ENCODE measurements at places on chromosomes 1 and 21. TPM values are rescaled to one million over a fixed set of nuclear protein-coding genes. Genes with fewer than 3 reads are reported as not detected.

DNA sequence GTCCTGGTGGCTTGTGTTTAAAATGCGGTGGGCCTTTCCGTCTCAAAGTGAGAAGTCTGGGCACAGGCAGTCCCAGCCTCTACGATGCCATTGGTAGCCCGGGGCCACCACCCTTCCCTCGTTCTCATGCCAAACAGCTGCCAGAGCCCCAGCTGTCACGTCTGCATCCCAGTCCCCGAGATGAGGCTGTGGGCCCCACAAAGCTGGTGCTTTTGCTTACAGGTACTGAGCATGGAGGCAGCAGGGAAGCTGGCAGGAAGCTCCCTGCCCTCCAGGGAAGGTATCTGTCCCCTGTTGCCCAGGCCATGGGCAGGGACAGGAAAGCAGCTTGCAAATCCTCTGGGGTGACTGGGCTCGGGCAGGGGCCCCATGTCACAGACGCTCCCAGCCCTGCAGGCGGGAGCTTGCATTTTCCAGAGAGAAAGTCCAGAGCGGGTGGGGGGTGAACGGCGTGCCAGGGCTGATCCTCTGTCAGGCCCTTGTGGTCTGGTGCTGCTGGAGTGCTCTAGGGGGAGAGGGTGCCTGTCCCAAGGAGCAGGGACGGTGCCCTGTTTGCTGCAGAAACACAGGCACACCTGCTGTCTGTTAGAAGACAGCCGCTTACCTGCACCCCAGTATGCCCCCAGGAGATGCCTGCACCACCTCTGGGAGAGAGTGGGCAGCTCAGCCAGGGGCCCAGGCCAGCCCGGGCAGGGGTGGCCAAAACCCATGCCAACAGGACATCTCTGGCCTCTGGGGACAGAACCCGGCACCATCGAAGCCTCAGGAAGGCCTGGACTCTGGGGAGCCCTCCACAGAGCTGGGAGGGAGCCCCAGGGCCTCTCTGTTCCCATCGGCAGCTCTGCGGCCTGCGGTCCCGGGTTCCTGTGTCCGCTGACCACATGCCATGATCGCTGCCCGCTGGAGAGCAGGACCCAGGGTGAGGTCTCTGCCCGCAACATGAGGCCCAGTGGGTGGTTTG is 45.9 kb downstream of the SLX9 start:
- H3K27me3 ChIP-seq: no peaks in the 10 kb centered on the region
- no peak overlapping the region for H3K4me3 ChIP-seq
- no peaks in the 10 kb centered on the region for H3K36me3 ChIP-seq
- no peak overlapping the region for H3K27ac ChIP-seq

GRCh38 chr1:94654459-94654858 is 112.9 kb upstream of the F3 start:
- no peak overlapping the region for H3K27ac ChIP-seq
- no peak overlapping the region for H3K4me3 ChIP-seq
- no peak for DNase-seq
- H3K4me1 ChIP-seq: no peaks in the 10 kb centered on the region
- H3K36me3 ChIP-seq: no peaks in the 10 kb centered on the region
- H3K27me3 ChIP-seq: peaks cover 11% of the 10 kb centered on the region

- no peak overlapping the region for H3K4me3 ChIP-seq
- H3K36me3 ChIP-seq: no peaks in the 10 kb centered on the region
- DNase-seq: no peak
- peaks cover 10% of the 10 kb centered on the region for H3K4me1 ChIP-seq
Measured at GRCh38 chr1:236024641-236025040, 40.2 kb downstream of the NID1 start.

- no peak for DNase-seq
- H3K36me3 ChIP-seq: peaks cover 5% of the 10 kb centered on the region
- H3K27ac ChIP-seq: no peak overlapping the region
- no peak overlapping the region for H3K4me3 ChIP-seq
- H3K4me1 ChIP-seq: peaks cover 53% of the 10 kb centered on the region
Measured at GRCh38 chr1:101276818-101277217, 40.0 kb downstream of the S1PR1 start.

- H3K4me3 ChIP-seq: no peak overlapping the region
- peaks cover 19% of the 10 kb centered on the region for H3K27me3 ChIP-seq
- H3K36me3 ChIP-seq: no peaks in the 10 kb centered on the region
- no peak overlapping the region for H3K27ac ChIP-seq
- no peak for DNase-seq
Measured at GRCh38 chr1:99548943-99549605, 96.8 kb upstream of the PALMD start.

DNA sequence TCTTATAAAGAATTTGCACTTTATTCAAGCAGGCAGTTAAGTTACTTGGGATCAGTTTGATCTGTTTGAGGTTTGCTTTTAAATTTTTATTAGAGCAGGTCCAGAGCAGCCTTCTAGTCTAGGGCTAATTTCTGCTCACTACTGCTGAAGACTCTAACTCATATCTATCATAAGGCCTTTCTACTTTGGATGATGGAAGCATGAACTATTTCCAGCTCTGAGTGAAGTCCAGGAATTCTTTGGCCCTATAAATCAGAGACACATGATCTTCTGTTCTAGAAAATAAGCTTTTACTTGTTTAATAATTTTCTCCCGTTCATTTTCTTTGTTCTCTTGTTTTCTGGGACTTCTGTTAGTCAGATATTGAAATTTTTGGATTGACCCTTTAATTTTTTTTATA is 14.7 kb downstream of the NIBAN1 start:
- peaks cover 3% of the 10 kb centered on the region for H3K27me3 ChIP-seq
- H3K27ac ChIP-seq: no peak overlapping the region

GRCh38 chr1:71106658-71107322 is 26.0 kb upstream of the ZRANB2 start:
- no peak for DNase-seq
- no peaks in the 10 kb centered on the region for H3K4me1 ChIP-seq
- H3K4me3 ChIP-seq: no peak overlapping the region
- no peak overlapping the region for H3K27ac ChIP-seq
- H3K27me3 ChIP-seq: peaks cover 9% of the 10 kb centered on the region
- H3K36me3 ChIP-seq: no peaks in the 10 kb centered on the region

- no peaks in the 10 kb centered on the region for H3K36me3 ChIP-seq
- H3K27ac ChIP-seq: no peak overlapping the region
- DNase-seq: no peak
- no peaks in the 10 kb centered on the region for H3K27me3 ChIP-seq
Measured at GRCh38 chr1:80640978-80641377, 1159.8 kb upstream of the ADGRL2 start.

GRCh38 chr1:151047925-151048644 is 534 bp downstream of the C1orf56 start:
- H3K4me1 ChIP-seq: peaks cover 47% of the 10 kb centered on the region
- DNase-seq: peak; percentile 68
- peak overlapping the region; percentile 93 for H3K27ac ChIP-seq
- peaks cover 19% of the 10 kb centered on the region for H3K36me3 ChIP-seq

- peaks cover 4% of the 10 kb centered on the region for H3K27me3 ChIP-seq
- H3K4me3 ChIP-seq: no peak overlapping the region
- no peak for DNase-seq
- H3K27ac ChIP-seq: no peak overlapping the region
Measured at GRCh38 chr1:185498207-185498606, 181.2 kb upstream of the IVNS1ABP start.

GRCh38 chr1:1098681-1099421 is 17.0 kb downstream of the C1orf159 start:
- H3K4me1 ChIP-seq: peaks cover 43% of the 10 kb centered on the region
- peak overlapping the region; percentile 87 for H3K27ac ChIP-seq
- H3K4me3 ChIP-seq: peak overlapping the region; percentile 23
- peaks cover 6% of the 10 kb centered on the region for H3K27me3 ChIP-seq
- H3K36me3 ChIP-seq: peaks cover 71% of the 10 kb centered on the region

DNA sequence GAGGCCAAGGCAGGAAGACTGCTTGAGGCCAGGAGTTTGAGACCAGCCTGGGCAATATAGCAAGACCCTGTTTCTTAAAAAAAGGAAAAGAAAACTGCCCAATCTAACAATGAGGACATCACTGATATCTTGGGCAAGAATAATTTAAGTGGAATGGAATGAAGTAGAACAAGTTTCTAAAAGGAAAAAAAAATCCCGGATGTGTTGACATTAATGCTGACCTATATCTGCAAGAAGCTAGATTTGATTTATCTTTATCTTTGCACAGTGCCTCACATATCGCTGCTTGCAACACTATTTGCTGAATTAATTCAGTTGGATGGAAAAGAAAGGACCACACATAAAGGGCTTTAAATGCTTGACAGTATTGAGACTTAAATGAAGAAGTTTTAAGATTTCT is 27.8 kb downstream of the DIPK1A start:
- no peak overlapping the region for H3K27ac ChIP-seq
- no peaks in the 10 kb centered on the region for H3K27me3 ChIP-seq
- peaks cover 9% of the 10 kb centered on the region for H3K36me3 ChIP-seq
- no peak for DNase-seq

- H3K27me3 ChIP-seq: no peaks in the 10 kb centered on the region
- peaks cover 2% of the 10 kb centered on the region for H3K36me3 ChIP-seq
- no peak for DNase-seq
- H3K4me3 ChIP-seq: no peak overlapping the region
- H3K4me1 ChIP-seq: peaks cover 8% of the 10 kb centered on the region
Measured at GRCh38 chr1:116306840-116307442, 66.1 kb upstream of the ATP1A1 start.

GRCh38 chr1:38046884-38047602 is 450 bp upstream of the POU3F1 start:
- H3K4me1 ChIP-seq: peaks cover 2% of the 10 kb centered on the region
- DNase-seq: peak; percentile 82
- H3K27ac ChIP-seq: no peak overlapping the region
- peaks cover 54% of the 10 kb centered on the region for H3K27me3 ChIP-seq
- peak overlapping the region; percentile 68 for H3K4me3 ChIP-seq

- no peak for DNase-seq
- H3K4me1 ChIP-seq: peaks cover 57% of the 10 kb centered on the region
- no peaks in the 10 kb centered on the region for H3K27me3 ChIP-seq
- peak overlapping the region; percentile 85 for H3K27ac ChIP-seq
- peaks cover 17% of the 10 kb centered on the region for H3K36me3 ChIP-seq
- H3K4me3 ChIP-seq: peak overlapping the region; percentile 22
Measured at GRCh38 chr1:160428655-160429054, 28.3 kb downstream of the VANGL2 start.

GRCh38 chr1:7104339-7104738 is 319.1 kb downstream of the CAMTA1 start:
- H3K4me3 ChIP-seq: no peak overlapping the region
- DNase-seq: no peak
- peaks cover 7% of the 10 kb centered on the region for H3K27me3 ChIP-seq
- H3K36me3 ChIP-seq: no peaks in the 10 kb centered on the region

GRCh38 chr1:193115629-193116227 is 6.1 kb upstream of the CDC73 start:
- H3K4me3 ChIP-seq: no peak overlapping the region
- H3K4me1 ChIP-seq: peaks cover 9% of the 10 kb centered on the region
- H3K36me3 ChIP-seq: no peaks in the 10 kb centered on the region
- peaks cover 5% of the 10 kb centered on the region for H3K27me3 ChIP-seq
- H3K27ac ChIP-seq: no peak overlapping the region

- no peak overlapping the region for H3K4me3 ChIP-seq
- H3K27me3 ChIP-seq: no peaks in the 10 kb centered on the region
- DNase-seq: no peak
- H3K36me3 ChIP-seq: no peaks in the 10 kb centered on the region
Measured at GRCh38 chr1:68375919-68376318, 73.8 kb downstream of the RPE65 start.

DNA sequence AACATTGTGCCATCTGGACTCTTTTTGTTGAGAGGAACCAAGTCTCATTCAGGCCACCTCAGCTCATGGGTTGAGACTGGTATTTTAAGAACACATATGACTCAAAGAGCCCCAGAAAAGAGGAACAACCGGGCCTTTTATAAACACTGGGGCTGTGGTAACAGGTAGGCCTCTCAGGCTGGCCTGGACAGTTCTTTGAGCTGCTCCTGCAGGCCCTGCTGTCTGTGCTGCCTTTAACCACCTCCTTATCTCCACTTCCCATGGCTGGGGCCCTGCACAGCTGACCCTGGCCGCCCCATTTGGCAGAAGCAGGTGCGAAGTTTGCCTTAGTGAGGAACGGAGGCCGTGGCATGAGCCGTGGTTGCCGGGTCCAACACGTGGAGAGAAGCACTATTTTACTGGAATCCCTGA is 163.3 kb downstream of the RHOU start:
- no peaks in the 10 kb centered on the region for H3K27me3 ChIP-seq
- no peak overlapping the region for H3K27ac ChIP-seq
- no peak overlapping the region for H3K4me3 ChIP-seq
- H3K4me1 ChIP-seq: peaks cover 2% of the 10 kb centered on the region
- DNase-seq: no peak

GRCh38 chr1:117017062-117017461 is 15.5 kb downstream of the CD101 start:
- peaks cover 41% of the 10 kb centered on the region for H3K4me1 ChIP-seq
- DNase-seq: no peak
- no peaks in the 10 kb centered on the region for H3K36me3 ChIP-seq
- no peak overlapping the region for H3K27ac ChIP-seq
- no peak overlapping the region for H3K4me3 ChIP-seq
- peaks cover 8% of the 10 kb centered on the region for H3K27me3 ChIP-seq

DNA sequence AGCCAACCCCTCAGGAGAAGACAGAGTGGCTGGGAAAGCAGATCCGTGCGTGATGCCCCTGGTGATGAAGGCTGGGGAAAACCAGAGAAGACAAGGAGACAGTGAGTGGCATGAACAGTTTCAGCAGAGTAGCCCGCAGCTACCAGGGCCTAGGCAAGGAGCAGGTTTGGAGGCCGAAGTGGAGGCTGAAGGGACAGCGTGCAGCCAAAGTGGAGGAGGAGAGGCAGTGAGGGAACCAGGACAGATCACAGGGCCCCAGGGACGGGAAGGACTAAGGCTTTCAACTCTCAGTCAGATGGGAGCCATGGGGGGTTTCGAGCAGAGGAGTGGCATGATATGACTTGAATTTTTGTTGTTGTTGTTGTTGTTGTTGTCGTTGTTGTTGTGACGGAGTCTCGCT is 59.9 kb upstream of the SELENON start:
- no peak overlapping the region for H3K27ac ChIP-seq
- peaks cover 1% of the 10 kb centered on the region for H3K36me3 ChIP-seq
- no peak for DNase-seq
- H3K4me3 ChIP-seq: no peak overlapping the region
- peaks cover 11% of the 10 kb centered on the region for H3K4me1 ChIP-seq

LRRC3 gene
- 1.8 TPM for total RNA-seq

ISG15 gene
- 78.4 TPM for total RNA-seq

RAB42 gene
- not detected for total RNA-seq

THEMIS2 gene
- total RNA-seq: 19.6 TPM

UBE2U gene
- not detected for total RNA-seq

RNU1-2 gene
- 874 TPM for total RNA-seq

GPR25 gene
- total RNA-seq: not detected

TNNI3K gene
- total RNA-seq: not detected

CYP4A22 gene
- total RNA-seq: not detected

All from activated naive CD8-positive, alpha-beta T cell treated with anti-CD3 and anti-CD28 coated beads for 36 hours (primary cell).